RCC 7860 (cell line): ENCODE measurements at places on chromosomes 5 and 9.

- no peak for DNase-seq
Observed at GRCh38 chr9:100472268-100472667, 681 bp upstream of the TMEFF1 start.

- DNase-seq, result no peak
Observed at GRCh38 chr9:14618836-14619420, 74.3 kb downstream of the ZDHHC21 start.

DNA sequence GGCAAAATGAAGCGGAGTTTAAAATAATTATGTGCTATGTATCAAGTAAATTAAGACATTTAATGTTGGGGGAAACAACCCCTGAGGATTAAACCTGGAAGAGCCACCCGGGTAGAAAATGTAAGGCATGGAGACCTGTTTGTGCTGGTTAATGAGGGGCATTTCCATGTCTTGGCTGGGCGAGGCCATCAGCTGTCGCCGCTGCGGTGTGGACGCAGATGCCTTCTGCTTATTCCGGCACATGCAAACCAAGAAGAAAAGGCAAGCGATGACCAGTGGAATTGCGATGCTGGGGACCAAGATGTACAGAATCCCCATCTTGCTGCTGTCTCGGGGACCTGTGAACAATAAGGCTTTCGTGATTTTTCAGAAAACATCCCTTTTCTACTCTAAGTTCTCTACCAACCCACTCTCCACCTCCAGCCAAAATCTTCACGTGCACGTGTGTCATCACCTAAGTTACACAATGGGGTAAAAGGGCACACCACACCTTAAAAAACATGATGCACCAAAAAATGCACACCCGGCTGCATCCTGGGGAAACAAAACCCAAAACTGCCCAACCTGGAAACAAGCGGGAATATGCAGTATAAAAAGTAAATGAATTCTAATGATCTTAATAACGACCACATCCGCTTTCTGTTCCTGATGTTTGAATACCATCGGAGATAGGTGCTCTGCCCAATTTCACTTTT, 223.5 kb downstream of the ROR2 start:
- no peak for DNase-seq

- DNase-seq, result no peak
Observed at GRCh38 chr5:14359069-14360043, 216.2 kb downstream of the TRIO start.

GRCh38 chr5:68846828-68847227, 247.0 kb upstream of the SLC30A5 start:
- no peak for DNase-seq

DNA sequence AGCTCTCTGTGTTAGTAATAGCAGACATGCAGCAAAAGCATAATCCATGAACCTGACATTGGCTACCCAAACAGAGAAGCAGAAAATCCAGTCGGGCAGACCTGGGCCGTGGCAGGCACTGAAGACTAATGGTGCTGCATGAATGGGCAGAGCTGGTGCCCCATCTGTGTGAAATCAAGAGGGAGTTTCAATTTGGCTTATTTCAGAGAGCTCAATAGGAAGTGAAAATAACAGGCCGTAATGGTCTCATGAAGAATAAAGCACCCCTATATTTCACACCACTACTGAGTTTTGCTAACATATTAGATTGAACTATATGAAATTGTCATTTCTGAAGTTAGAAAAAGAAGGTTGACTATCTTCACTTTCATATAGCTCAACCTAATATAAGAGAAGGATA, 149.7 kb downstream of the ENC1 start:
- no peak for DNase-seq

DNA sequence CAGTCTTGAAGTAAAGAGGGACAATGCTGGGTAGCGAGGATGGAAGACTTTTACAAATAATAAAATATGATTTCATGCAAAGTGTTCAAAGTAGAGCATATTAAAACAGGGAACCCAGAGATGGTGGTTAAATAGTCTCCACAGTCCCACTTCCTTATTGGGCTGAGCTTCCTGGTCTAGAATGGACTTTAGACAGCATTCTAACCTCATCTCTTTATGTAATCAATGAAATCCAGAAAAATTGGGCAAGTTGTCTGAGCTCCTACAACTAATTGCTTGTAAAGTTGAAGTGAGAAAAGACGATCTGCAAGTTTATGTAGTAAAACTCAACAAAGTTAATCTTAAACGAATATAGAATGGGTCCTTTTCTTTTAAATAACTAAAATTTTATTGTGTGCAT, 328.9 kb downstream of the PJA2 start:
- DNase-seq, result no peak

DNA sequence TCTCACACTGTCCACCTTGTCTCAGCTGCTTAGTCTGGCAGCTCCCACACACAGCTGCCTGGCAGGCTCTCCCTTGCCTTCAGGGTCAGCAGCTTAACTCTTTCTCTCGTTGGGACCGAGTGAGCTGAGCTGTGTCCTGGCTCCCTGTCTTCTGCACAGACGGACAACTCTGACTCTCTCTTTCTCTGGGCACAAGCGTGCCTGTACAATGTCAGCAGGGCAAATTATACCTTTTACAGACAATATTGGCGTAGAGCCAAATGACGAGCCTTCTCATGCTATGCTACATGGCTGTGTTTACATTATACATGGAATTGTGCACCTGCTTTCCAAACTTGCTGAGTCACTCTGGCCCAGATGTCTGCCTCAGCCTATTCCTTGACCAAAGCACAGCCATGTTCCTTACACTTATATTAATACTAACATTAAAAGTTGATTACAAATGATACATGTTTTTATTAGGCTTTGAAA, 188.6 kb downstream of the CYLC2 start:
- no peak for DNase-seq
